Fibroblast of lung (primary cell): ENCODE measurements at places on chromosomes 4 and X. TPM values are rescaled to one million over a fixed set of nuclear protein-coding genes. Genes with fewer than 3 reads are reported as not detected.

GRCh38 chrX:24014388-24015018, 12.5 kb downstream of the KLHL15 start:
- H3K4me1 ChIP-seq: no peaks in the 10 kb centered on the region
- H3K27ac ChIP-seq: no peak overlapping the region
- no peak for DNase-seq
- peaks cover 1% of the 10 kb centered on the region for H3K36me3 ChIP-seq
- H3K4me3 ChIP-seq: no peak overlapping the region

GRCh38 chrX:116781926-116782325, 319.1 kb upstream of the CT83 start:
- no peaks in the 10 kb centered on the region for H3K27me3 ChIP-seq
- DNase-seq: no peak
- H3K4me3 ChIP-seq: no peak overlapping the region
- no peaks in the 10 kb centered on the region for H3K4me1 ChIP-seq
- no peaks in the 10 kb centered on the region for H3K36me3 ChIP-seq

GABRG1 gene
- not detected in 2 replicates for total RNA-seq

ZFYVE28 gene
- total RNA-seq: 8.2 and 11.6 TPM in 2 replicates
